ENCODE measurements at places on chromosomes 7 and 10.
A peak's percentile ranks its signal among the peaks of the same experiment; 100 is the strongest.

DNA sequence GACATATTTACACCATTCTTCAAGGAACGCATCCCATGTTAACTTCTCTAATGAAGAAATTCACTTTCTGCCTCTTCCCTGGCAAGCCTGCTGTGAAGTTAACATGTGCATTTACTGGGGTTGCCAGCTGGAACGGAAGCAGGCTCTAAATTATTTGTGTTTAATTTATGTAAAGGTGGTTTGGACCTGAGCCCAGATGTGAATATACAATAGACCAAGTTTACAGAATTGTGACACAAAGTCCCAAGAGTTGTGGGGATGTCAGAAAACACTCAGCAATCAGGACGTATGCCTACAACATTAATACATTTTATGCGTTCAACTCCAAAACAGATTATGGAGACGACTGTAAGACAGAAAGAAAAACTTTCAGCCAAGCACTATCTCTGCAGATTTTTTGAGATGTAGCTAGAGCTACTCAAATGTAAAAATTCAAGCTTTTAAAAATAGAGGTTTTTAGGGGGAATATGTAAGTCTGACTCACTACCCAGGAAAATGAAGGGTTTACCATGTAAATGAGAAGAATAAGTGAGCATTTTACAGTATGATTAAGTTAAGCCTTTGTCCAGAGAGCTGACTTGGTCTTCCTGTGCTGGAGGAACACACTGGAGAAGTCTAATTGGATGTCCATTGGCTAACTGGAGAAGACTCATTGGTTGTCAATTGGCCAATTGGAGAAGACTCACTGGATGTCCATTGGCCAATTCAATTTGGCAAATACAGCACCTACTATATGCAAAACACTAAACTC lies 19.5 kb downstream of the NRP1 start:
- DNase-seq: peak; percentile 59

DNA sequence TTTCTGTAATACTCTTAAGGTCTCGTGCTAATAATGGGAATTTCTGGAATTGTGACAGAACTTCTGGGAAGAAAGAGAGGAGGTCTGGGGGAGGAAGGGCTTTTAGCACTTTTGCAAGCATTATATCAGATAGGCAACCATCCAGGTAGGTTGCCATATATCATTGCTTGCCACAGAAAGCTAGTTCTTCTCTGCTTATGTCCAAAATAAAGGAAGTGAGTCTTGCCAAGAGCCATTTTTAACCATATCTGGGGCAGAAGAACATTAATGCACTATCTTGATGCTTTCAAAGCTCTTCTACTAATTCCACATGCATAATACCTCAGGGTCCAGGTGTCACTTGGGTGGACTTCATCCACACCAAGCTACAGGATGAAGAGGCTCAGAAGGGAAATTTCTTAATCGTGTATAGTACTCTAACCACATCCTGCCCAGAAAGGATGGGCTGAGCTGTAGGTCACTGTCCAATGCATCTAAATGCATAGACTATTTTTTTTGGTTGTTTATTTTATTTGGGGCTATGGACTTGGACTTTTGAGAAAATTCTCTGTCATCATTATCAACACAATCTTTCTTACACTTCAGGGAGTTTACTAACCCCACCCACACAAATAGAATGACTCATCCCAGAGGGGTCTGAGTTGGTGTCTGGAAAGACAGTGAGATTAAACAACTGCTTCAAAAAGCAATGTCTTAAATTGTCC lies 68.9 kb upstream of the ADO start:
- DNase-seq: peak; percentile 83

DNA sequence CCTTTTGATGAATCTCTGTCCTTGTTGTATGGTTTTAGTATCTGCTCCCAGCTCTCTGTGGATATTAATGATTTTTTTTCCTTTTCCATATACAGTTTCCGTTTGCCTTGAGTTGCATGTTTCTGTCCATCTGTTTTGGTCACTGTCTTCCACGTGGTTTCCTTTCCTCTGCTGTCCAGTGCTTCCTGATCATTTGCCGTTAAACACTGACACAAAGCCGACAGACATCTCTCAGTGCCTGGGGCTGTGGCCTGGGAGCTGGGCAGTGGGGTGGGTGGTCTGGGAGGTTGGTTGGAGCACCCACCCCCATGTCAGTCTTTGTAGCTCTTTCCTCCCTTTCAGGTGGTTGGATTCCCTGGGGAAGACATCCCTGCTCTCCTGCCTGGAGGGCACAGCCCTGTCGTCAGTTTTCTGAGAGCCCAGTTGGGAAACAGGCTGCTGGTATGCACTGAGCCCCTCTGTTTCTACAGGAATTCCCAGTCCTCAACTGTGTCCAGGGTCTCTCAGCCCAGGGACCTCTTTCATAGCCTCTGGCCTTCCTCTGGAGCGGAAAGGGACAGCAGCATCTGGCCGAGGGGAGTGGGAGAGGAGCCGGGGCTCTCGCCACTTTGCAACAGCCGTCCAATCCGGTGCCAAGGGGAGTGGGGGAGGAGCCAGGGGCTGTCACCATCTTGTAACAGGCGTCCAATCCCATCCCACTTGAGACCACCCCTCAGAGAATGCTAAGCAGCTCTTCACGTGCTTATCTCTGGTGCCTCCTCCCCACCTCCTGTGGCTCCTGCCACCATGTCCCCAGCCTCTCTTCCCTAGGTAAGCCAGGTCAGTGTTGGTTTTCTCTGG lies 26.7 kb upstream of the MKI67 start:
- DNase-seq: no peak

- DNase-seq: no peak
Measured at GRCh38 chr7:118615-119391, 73.6 kb upstream of the FAM20C start.

GRCh38 chr10:44258019-44258418 lies 126.9 kb downstream of the CXCL12 start:
- DNase-seq: no peak

GRCh38 chr10:70576803-70577517 lies 25.6 kb downstream of the PRF1 start:
- DNase-seq: peak; percentile 42

DNA sequence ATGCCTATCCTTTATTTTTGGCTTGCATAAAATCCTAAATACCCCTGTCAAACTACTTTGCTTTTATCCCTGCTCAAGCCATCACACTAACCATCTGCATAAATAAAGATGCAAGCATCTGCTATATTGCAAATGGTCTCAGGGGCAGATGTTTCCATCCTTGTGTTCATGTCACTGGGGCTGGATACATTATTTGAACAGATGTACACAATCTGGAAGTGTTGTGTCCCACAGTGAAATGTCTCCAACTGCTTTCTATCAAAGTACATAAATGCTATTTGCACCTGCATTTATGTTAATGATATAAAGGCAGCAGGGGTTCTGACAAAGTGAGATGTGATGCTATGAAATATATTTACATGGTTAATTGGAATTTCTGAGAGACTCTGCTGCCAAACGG lies 163.1 kb downstream of the ZNF438 start:
- DNase-seq: no peak

DNA sequence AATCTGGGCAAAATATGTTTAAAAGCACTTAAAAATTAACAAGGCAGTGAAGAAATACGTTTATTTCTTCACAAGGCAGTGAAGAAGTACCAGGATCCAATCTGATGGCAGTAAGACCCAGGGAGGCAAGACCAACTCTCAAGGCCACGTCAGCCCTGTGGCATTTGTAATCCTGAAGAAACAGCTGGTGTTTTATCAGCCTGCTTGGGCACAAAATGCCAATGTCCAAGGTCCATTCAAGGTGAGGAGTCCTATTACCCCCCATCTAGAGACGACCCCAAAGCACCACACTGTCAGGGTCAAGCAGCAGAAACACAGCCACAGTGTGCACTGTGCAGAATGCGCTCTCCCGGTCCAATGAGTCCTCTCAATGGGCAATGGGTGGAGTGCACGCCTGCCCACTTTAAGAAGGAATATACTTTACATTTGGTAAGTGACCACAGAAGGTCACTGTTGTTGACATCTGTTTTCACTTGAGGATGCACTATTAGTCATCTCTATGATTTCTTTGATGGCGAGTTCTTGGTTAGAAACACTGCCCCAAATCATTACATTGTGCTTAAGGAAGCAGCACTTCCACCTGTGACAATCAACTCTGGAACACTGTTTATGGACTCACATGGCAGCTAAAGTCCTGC lies 12.8 kb downstream of the CPXM2 start:
- no peak for DNase-seq

- no peak for DNase-seq
Measured at GRCh38 chr7:102185796-102186195, 100.9 kb upstream of the SH2B2 start.

DNA sequence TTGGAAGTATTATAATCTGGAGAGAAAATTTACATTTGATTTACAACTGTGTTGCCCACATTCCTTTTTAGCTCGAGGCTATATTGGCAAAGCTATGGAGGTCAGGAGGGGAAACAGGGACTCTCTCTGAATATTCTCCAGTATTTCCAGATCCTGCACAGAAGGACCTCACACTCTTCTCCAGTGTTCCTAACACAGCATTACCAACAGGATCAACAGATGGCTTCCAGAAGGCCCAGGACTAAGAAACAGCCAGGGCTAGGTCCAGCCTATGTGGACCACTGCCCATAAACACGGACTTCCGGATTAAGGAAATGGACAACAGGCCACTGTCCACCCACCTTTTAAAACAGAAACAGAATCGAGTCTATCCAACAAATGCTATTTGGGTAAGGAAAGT lies 65.3 kb downstream of the CHCHD3 start:
- no peak for DNase-seq

DNA sequence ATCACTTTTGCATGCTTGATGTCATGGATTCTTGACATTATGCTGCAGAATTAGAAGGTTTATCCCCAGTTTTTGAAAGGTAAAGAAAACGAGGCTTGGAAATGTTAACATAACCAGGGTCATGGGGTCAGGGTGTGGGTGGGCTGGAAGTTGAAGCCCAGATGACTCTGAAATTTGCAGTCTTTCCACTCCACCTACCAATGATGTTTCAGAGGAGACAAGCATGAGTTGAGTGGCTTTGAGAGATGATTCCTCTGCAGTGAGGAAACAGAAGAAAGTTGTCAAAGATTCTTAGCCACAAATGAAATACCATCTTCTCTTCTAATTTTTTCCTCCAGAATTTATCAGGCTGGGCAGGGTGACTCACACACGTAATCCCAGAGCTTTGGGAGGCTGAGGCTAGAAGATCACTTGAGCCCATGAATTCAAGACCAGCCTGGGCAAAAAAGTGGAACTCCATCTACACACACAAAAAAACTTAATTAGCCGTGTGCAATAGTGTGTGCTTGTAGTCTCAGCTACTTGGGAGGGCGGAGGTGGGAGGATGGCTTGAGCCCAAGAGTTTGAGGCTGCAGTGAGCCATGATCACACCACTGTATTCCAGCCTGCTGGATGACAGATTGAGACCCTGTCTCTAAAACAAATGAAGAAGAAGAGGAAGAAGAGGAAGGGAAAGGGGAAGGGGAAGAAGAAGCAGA lies 239.1 kb upstream of the AUTS2 start:
- peak; percentile 2 for DNase-seq

DNA sequence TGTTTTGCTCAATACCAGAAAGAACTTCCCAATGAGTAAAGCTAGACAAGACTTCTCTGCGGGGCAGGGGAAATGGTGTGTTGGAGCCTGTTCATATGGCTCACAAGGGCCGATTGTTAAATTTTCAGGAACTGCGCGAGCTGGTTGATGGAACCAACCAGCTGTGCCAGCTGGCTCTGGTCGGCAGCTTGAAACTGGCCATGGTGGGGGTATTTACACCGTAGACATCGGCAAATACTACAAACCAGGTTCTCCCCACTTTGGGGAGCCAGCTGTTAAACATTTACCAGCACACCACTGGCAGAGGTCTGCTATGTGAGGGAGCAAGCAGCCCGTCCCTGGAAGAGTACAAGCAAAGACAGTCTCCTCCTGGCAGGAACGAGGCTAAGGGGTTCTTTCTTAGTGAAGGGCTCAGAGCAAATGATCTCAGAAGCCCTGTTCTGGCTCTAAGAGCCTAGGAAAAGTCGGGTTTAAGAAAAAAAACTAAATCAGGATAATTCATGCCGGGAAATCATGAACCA lies 8.8 kb upstream of the ZMIZ1 start:
- DNase-seq: no peak

- DNase-seq: no peak
Measured at GRCh38 chr7:16210171-16210570, 211.2 kb downstream of the CRPPA start.

- peak; percentile 2 for DNase-seq
Measured at GRCh38 chr7:86814661-86815379, 171.1 kb downstream of the GRM3 start.

DNA sequence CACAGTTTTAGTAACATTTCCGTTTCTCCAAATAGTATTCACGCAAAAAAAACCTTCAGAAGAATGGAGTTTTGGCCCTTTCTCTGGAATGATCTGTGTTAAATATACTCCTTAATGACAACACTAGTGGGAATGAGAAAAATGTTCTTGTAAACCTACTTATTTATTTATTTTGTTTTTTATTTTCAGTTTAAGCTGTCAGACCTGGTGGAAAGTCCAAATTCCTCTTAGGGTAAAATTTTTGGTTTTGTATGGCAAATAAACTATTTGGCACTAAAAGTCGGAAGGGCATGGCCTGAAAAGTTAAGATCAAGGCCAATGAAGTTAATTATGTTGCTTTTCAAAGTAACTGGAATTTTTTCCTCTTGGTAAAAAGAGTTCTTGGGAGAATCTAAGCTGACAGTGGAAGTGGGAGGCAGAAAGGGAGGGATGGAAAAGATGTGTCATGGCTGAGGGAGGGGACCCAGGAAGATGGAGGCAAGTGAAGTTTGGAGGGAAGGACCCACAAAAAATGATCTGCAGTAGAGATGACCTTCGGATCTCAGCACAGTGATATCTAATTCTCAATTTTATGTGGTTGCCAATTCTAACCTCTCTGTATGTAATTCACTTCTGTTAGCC lies 33.5 kb upstream of the VPS41 start:
- DNase-seq: no peak

GRCh38 chr7:90817846-90818245 lies 221.7 kb downstream of the CDK14 start:
- no peak for DNase-seq

- no peak for DNase-seq
Measured at GRCh38 chr10:102683736-102684135, 30.5 kb downstream of the ARL3 start.

GRCh38 chr10:60827791-60828488 lies 49.7 kb downstream of the CDK1 start:
- DNase-seq: peak; percentile 93

DNA sequence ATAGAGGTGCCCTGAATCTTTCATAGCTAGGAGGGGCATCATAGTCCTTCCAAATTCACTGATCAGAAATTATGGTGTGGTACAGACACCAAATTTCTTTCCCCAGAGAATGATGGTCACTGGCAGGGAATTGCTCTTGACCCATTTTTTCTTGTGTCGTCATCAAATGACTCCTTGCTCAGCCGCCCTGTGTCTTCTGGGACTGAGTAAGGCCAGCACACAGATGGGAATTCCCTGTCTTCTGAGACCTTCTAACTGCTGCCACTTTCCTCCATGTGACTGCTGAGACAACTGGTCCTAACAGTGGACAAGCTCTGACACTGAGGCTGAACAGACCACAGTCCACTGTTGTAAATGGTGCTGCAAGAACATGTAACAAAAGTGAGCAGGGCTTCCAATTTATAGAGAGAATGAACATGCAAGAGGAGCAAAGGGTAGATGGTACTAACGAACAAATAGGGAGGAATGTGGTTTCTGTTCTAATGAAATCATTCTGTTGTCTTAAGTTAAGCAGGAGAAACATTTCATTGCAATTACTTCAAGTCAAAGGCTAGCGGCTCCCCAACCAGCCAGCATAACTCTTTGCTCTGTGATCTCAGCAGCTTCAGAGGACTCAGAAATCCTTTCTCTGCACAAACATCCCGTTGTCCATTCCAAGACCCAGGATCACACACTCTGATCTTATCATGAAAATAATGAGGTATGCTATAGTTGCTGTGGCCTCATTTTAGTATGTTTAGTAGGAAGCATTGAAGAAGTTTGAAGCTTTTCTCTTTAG lies 235.9 kb upstream of the PRSS1 start:
- DNase-seq: no peak
